ENCODE measurements at places on chromosomes 3 and 15.

GRCh38 chr15:95464509-95464908 lies 866.0 kb upstream of the NR2F2 start:
- no peak for DNase-seq

GRCh38 chr15:64197425-64197824 lies 34.6 kb upstream of the PPIB start:
- no peak for DNase-seq

- no peak for DNase-seq
These were observed 78.2 kb upstream of the UMPS start for GRCh38 chr3:124652009-124652408.

GRCh38 chr15:81008312-81008711 lies 7.6 kb downstream of the TLNRD1 start:
- DNase-seq: no peak

DNA sequence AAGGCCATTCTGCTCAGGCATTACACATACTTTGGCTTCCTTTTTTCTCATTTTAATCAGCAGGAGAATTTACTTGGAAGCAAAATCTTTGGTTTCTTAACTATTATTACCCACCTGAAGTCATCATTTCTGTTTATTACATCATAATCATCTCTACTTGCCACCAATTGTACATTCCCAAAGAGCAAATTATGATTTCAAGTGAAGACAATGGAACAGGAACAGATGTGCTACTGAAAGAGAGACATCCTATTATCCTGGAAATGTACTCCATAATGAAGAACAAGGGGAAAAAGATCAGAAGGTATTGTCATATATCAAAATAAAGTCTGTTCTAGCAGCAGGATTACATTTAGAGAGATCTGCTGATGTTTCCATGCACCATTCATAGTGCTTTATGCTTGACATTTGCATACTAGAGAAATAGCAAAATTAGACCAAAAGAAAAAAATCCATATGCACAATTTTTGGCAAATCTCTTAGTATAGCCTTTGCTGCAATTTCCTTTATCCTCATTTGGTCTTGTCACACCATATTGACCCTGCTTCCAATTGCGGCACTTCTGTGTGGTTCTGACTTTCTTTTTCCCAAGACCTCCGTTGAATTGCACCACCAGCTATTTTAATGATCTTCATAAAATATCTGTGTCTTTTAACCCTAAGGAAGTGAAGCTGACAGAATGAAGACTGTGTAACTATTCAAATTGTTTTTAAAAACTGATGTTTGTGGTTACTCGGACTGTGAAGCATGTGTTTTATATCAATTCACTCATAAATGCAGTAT lies 683.8 kb downstream of the ZNF385D start:
- DNase-seq: no peak

- DNase-seq: no peak
These were observed 3.6 kb upstream of the RASL12 start for GRCh38 chr15:65071381-65071811.

DNA sequence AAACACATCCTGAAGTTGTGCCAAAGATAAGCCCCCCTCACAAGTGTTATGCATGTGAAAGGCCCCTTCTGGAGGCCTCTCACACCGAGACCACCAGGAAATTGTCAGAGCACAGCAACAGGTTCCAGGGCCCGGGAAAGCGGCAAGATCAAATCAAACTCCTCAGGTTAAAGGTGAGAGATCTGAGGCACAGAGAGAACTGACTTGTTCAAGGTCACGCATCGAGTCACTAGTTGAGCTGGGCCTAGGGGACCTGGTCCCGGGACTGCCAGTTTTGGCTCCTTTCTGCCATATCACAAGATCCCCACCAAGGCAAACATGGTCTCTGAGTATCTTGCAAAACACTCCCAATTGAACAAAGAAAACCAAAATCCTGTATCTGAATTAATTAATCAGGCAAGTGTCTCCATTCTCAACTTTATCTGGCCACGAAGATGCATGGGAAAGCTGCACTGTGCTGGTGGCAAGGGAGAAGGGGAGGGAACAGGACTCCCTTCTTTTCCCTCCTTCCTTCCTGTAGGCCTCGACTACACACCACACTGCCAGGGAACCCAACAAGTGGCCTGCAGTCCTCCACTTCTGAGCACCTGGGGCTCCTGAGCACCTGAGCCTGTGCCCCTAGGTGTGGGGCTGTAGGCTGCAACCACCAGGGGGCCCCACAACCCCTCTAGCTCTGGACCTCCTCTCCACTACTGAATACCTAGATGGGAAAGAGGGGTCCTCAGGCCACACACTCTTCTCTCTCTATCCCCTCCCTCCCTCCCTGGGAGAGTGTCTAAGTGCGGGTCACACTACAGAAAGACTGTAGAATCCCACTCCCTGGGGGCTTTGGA lies 37.3 kb downstream of the ANP32A start:
- DNase-seq: peak; percentile 40

- DNase-seq: no peak
These were observed 82.0 kb downstream of the HHLA2 start for GRCh38 chr3:108378153-108378951.

- DNase-seq: no peak
These were observed at the start of gene MYRIP for GRCh38 chr3:39809181-39809994. TSS of gene MYRIP (plus strand) at chr3:39809609. CDS start at chr3:39900817, 91,208 bp downstream.

GRCh38 chr3:170908235-170909116 lies at the start of gene EIF5A2:
TSS of gene EIF5A2 (minus strand) at chr3:170908637. CDS start at chr3:170907806, 831 bp downstream.
- peak; percentile 88 for DNase-seq

GRCh38 chr3:167151636-167152035 lies 228.5 kb downstream of the ZBBX start:
- DNase-seq: no peak

- no peak for DNase-seq
These were observed 327.0 kb downstream of the FEZF2 start for GRCh38 chr3:62046326-62046725.

GRCh38 chr3:49410846-49411534 lies 786 bp downstream of the RHOA start:
- DNase-seq: no peak

DNA sequence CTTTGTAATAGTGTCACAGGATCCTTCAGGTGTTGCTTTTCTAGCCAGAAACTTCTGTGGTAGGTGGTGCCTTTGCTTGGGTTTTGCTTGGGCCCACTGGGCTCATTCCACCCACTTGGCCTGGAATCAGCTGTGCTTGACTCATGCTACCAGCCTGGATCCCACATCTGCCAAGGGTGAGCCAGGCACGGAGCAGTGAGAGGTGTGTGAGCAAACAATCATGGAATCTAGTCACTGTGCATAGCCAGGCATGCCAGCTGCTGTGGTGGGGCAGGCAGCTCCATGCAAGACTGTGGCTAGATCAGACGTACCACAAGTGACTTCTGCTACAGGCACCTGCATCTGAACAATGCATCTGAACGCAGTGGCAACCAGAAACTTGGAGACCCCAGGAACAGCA lies 275.9 kb downstream of the UBE2E2 start:
- no peak for DNase-seq

- DNase-seq: no peak
These were observed 175.0 kb upstream of the TLE3 start for GRCh38 chr15:70272565-70273355.

GRCh38 chr3:175207361-175207760 lies 348.2 kb downstream of the NAALADL2 start:
- no peak for DNase-seq

- DNase-seq: no peak
These were observed 28.2 kb downstream of the CCR9 start for GRCh38 chr3:45914362-45915058.

GRCh38 chr15:95290176-95290974 lies 1040.1 kb upstream of the NR2F2 start:
- DNase-seq: no peak

DNA sequence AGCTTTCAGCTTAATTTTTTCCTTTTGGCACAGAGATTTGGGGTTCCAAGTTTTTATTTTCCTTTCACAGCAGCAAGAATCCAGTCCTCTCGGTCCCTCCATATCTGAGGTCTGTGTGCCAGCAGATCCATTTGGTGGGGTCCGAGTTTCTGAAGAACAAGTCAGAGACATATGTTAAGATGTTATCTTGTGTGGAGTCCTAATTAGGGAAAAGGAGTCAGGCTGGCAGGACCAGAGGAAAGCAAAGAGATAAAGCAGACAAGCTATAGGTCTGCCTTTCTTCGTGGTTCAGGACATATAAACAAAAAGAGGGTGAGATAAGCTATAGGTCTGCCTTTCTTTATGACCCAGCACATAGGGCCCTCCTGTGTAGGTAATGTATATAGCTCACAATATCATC lies 54.9 kb downstream of the TMED3 start:
- DNase-seq: no peak

GRCh38 chr3:64209866-64210621 lies 15.2 kb downstream of the PRICKLE2 start:
- no peak for DNase-seq

DNA sequence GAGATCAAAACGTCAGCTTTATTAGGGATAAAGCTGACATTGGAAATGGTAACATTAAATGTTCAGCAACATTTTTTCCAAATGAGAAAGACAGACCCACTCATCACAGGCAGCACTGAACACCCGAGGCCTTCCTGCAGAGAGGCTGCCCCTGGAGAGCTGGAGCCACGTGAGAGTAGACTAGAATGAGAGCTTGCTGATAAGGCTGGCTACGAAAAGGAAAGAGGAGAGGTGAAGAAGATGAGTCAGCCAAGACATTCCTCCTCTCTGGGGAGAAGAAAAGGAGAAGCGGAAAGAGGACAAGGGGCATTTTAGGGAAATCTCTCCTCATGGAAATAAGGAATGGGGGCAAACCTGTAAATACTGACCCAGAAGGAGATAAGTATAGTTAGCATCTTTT lies 7.3 kb downstream of the CYP19A1 start:
- no peak for DNase-seq

DNA sequence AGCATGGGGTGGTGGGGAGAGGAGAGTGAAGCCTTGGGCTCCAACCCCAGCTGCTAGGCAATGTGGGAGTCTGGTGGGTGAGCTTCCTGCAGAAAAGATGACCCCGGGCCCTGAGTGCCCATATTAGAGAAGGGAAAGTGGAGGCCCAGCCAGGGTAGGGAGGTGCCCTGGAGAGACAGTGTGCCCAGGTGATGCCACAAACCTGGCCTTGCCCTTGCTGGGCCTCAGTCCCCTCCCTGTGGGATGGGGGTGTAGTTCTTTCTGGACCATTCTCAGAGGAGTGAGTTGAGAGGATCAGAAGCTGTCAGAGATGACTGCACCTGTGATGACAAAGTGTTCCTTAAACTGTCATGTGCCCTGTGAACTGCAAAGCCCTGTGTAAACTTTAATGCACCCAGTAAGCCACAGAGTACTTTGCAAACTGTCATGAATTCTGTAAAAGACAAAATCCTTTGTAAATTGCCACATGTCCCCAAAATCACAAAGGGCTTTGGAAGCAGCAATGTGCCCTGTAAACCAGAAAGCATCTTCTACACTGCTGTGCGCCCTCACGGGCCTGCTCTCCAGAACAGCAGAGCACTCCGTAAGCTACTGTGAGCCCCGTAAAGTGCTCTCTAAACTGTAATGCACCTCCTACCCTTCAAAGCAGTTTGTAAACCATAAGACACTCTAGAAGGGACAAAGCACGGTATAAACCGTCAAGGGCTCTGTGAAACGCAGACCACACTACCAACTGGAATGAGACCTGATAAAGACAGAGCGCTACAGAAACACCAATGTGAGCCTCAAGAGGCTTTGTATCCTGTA lies 51.3 kb upstream of the FGD5 start:
- no peak for DNase-seq

DNA sequence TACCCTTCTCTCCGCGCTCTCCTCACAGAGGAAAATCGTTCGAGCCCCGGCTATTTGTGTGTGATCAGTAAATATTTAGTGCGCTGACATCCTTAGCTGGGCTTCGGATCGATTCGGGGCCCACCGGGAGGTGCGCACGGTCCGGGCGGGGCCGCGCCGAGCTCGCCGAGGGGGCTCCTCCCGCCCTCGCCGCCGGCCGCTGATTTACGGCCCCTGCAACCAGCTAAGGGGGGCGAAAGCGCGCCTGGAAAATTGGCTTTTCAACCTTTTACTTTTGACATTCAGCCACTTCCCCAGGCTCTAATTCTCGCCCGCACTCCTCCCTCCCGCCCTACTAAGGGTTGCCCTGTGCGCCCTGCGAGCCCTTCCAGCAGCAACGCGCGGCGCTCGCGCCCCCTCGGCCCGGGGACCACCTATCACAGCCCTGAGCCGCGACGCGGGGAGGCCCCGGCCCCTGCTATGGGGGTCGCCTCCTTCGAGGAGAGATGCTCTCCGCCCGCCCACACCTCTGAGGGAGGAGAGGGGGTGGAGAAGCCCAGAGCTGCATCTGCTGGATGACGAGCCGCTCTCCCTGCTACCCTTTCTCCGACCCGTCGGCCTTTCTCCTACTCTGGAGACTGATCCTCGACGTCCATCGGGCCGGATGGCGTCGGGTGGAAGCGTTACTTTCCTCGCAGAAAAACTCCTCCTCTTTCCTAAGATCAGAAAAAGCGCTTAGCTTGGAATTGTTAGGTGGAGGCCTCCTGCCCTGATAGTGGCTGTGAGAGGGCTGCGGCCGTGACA lies 7.8 kb upstream of the NR2F2 start:
- DNase-seq: no peak

DNA sequence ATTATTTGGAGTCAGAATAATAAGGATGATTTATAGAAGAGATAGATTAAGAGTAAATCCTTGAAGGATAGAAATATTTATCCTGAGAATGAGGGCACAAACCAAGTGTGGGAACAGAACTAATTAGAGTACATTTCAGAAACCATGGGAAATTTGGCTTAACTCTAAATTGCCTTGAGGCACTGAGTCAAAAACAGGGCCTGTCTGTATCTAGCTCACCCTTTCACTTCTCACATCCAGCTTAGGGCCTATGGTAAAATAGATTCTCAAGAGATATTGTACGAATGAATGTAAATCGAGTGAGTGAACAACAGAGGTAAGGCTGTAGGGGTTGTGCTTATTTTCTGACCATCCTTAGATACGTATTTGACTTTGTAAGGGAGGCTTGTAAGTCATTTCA lies 586.1 kb upstream of the DPPA4 start:
- DNase-seq: no peak

GRCh38 chr3:191139736-191140135 lies 59.3 kb upstream of the OSTN start:
- no peak for DNase-seq

GRCh38 chr15:80445300-80446041 lies 41.3 kb downstream of the ARNT2 start:
- no peak for DNase-seq

GRCh38 chr3:142628801-142629200 lies 32.6 kb downstream of the PLS1 start:
- DNase-seq: no peak

GRCh38 chr15:20351448-20351971 lies 190.1 kb downstream of the GOLGA6L6 start:
- DNase-seq: no peak

GRCh38 chr3:193621127-193621526 lies 28.1 kb downstream of the OPA1 start:
- no peak for DNase-seq

Data from stimulated activated CD8-positive, alpha-beta memory T cell treated with anti-CD3 and anti-CD28 coated beads, Interleukin-4, amount 100 ng/mL, for 4 hours (primary cell).